ENCODE measurements at places on chromosomes 5 and 9. TPM values are rescaled to one million over a fixed set of nuclear protein-coding genes. Genes with fewer than 3 reads are reported as not detected.

POLR3G gene
- 1.3 TPM for total RNA-seq

PLAC8L1 gene
- 0.49 TPM for total RNA-seq

ANKRD34B gene
- not detected for total RNA-seq

DNA sequence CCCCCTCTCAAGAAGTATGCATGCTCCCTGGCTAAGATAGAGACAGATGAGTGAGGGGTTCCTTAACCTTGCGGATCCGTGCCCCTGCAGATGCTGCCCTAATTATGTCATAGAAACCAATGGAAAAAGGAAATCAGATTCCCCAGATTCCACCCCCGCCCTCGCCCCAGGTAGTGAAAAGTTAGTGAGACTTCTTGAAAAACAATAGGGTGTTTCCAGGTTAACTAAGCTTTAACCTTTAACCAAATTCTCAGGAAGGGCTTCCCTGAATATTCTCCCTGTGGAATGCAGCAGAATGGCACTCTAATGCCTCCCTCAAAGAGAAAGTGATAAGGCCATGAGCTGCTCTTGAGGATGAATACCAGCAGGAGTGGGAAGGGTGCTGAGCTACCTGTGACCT, 116.0 kb upstream of the RANBP3L start:
- DNase-seq = no peak

DNA sequence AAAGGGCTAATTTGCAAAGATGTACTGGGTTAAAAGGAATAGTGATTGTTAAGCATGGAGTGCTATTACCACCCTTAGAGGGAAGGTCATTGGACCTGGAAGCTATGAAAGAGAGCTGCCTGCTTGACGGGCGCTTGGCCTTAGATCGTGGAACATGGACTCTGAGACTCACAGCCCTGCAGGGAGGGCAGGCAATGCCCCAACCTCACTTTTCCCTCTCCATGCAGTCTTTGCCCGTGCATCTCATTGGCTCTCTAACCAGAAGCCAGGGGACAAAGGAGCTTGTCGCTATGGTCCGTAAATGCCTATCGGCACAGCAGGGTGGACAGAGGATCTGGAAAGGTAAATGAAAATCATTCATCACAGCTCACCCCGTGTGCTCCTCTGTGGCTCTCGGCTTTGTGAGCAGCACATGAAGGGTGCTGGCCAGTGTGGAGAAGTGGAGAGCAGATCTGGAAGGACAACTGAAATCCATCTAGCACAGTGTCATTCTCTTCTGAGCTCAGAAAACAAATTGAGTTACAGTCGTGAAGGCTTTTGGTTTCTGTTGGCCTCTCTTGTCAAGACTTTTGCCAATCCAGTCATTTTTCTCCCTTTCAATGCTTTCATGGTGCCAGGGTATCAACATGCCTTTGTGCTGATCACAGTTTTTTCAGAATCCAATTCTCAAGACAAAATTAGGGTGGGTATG, 186.2 kb downstream of the SNX18 start:
- no peak for DNase-seq

DNA sequence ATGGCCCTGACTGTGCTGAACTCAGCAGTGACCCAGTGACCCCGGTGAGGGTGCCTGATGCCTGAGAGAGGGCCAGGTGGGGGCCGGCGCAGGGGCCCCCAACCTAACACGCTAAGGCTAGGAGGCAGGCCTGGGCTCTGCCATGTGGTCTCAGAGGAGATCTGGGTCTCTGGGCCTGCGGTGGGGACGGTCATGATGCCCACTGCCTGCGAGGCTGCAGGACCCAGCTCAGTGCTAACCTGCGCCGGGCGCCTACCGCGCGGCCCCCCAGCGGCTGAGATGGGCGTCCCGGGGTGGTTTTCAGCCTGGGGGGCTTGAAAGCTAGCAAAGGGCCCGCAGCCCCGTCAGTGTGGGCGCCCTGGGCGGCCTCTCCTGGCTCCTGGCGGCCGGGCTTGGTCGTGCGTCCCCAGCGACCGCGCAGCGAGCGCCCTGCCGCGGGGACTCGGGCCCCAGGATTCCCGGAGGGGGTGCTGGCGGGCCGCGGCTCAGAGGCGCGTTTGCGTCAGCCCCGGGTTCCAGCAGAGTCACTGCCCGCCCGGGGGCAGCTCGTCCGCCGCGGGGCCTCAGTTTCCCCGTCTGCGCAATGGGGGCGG, 2.5 kb downstream of the EGFL7 start:
- no peak for DNase-seq

DNA sequence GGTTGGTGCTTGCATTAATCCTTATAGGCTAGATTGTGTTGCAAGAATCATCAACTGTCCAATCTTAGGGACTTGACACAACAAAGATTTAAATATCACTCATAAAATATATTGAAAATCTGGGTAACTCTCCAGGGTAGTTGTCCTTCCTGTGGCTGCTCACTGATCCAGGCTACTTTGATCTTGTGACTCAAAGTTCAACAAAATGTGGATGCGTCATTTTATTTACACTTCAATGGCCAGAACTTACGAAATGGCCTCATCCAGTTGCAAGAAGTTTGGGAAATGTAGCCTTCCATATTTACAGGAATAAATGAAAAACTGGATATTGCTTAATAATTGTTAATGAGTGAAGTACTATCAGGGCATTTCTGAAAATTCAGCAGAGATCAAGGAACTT, 235.5 kb upstream of the ACTBL2 start:
- no peak for DNase-seq

All from left colon (tissue), 2 donors.